Fibroblast of villous mesenchyme (primary cell): ENCODE measurements at places on chromosomes 4 and X. TPM values are rescaled to one million over a fixed set of nuclear protein-coding genes. Genes with fewer than 3 reads are reported as not detected.

TXK gene
- 0.64 and 0.86 TPM in 2 replicates for total RNA-seq

- no peak for DNase-seq
Observed at GRCh38 chr4:48027653-48028052, 11.1 kb downstream of the NIPAL1 start.

PABPC5 gene
- total RNA-seq = 1.3 TPM in 2 replicates

DNA sequence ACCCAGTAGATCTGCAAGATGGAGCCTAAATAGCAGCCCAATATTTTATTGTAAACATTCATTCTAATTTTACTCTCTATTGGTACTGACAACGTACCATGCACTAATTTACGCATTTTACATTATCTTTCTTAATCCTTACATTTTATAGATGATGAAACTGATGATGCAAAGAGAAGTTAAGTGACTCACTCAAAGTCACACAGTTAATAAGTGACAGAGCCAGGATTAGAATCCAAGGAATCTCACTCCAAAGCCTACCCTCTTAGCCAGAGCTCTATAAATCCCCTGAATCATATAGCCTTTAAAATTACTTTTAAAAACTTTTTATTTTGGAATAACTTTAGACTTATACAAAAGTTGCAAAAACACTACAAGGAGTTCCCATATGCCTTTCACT is 37.6 kb downstream of the PHKA1 start:
- no peak for DNase-seq

- peak; percentile 81 for DNase-seq
Observed at GRCh38 chr4:168857546-168858314, 152.3 kb downstream of the CBR4 start.

CPLX1 gene
- not detected in 2 replicates for total RNA-seq

RBMXL3 gene
- not detected in 2 replicates for total RNA-seq

DNA sequence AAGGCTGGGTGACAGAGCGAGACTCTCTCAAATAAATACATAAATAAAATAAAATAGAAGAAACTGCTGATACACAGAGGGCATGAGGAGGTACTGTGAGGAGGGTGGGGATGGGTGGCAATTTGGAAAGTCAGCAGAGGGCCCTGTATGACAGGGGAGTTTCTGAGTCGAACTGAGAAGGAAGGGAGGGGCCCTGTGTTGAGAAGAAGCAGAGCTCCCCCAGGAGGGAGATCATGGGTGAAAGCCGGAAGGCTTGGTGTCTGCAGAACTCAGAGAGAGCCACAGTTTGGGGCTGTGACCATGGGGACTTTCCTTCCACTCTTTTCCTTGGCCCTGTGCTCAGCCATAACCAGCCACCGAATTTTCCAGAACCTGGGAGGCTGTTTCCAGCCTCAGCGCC is 24.8 kb upstream of the AFAP1 start:
- DNase-seq = no peak

DNA sequence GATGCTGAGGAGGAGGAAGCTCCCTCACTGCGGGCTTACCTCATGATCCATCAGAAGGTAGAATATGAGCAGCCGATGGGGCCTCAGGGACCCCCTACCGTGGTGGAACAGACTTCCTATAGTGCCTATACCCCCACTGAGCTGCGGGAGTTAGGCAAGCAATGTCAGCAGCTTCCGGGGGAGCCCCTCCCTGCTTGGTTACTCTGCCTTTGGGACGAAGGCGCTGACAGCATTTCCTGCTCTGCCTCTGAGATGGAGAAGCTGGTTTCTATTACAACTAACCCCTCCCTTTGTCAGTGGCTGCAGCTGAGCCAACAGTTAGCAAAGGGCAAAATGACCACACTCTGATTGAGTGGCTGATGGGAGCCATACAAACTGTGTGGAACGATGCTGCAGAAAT is 430.7 kb downstream of the IDS start:
- DNase-seq = peak; percentile 10

GRCh38 chrX:34341258-34341657 is 209.1 kb upstream of the FAM47A start:
- DNase-seq = no peak

GRCh38 chrX:9917861-9918260 is 49.3 kb upstream of the CLDN34 start:
- no peak for DNase-seq

GRCh38 chr4:7722766-7723387 is 216.8 kb downstream of the AFAP1 start:
- no peak for DNase-seq

ARX gene
- total RNA-seq = not detected in 2 replicates

FOXR2 gene
- total RNA-seq = not detected in 2 replicates

DNA sequence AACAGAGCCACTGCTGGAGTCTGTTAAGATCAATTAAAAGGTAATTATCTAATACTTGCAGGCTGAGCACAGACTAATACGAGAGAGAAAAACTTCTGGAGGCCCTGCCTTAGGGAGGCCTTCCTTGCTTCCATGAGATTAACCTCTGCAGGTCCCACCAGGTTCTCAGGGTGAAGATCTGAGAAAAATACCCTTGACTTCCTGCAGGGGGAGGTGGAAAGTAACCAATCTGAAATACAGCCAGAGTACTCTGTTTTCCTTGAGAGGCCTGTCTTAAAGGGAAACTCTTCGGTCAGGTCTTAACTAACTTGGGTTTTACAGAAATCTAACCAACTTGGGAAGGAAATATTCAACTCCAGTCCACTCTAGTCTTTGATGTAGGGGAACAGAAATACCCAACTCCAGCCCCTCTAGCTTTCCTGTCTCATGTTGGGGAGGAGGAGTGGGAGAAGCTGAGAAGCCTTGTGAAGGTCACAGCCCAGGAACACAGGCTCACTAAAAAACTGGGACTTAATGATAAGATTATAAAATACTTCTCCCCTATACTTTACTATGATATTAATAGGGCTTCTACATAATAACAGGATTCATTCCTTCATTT is 77.1 kb downstream of the TBCK start:
- DNase-seq = peak; percentile 25

DNA sequence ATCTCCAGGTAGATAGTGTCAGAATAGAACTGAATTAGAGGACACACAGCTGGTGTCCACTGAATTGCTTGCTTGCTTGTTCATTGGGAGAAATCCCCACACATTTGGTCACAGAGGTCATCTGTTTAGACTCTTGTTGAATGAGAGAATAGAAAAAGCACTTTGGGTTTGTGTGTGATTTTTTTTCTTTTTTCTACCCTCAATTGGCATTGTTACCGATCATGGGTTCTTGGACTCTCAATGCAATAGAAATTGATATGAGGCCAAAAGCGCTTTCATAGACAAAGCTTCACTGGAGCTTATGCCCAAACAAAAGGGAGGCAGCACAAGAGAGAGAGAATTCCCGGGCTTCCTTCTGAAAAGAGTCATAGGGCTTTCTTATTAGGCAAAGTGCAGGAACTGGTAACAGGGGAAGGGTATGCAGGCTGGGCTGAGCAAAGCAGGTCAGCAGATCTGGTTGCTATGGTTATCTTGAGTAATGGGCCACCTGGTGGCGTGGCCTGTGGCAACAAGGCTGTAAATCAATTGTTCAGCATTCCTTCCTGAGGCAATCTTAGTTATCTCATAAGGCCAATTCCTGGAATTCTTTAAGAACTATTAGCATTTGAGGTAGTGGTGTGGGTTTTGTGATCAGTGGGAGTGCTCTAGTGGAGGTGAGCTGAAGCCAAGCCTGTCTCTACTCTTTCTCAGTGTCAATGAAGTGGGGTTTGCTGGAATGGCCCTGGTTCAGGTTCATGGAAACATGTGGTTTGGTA is 5.3 kb upstream of the GPR82 start:
- DNase-seq = peak; percentile 67
